ENCODE measurements at places on chromosomes 3 and 15.

GRCh38 chr3:181717549-181718171, 5.9 kb downstream of the SOX2 start:
- no peak for DNase-seq

DNA sequence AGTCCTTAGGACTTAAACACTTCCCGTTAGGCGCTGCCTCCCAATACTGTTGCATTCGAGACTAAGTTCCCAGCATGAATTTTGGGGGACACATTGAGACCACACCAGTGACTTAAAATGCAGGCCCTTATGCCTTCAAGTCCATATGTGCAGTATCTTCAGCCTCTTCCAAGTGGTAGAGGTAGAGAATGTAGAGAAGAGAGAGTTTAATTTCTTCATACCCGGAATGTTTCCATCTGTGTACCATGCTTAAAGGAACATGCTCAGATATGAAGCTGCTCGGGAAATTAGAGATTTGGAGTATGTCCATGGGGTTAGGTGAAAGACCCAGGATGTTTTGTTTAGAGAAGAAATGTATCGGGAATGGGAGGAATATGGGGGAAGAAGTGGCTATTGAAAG, 12.6 kb downstream of the DUT start:
- no peak for DNase-seq

DNA sequence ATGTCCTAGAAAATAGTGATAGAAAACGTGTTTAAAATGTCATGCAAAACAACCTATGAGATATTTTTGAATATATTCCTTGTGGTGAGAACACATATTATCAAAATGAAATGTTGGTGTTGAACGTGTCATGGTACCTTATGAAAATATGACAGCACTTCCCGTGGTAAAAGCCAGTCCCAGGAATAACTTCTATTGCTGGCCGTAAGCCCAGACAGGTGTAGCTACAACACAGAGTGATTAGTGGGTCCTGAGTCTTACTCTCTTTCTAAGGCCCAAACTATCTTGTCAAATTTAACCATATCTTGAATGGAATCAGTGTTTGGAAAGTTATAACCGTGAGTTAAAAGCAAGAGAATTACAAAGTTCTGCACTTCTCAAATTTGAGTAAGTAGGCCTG, 24.1 kb downstream of the RARB start:
- DNase-seq, result no peak

- DNase-seq, result no peak
Measured at GRCh38 chr15:98954411-98954810, 53.2 kb downstream of the PGPEP1L start.

- DNase-seq, result no peak
Measured at GRCh38 chr15:67329984-67330733, 75.6 kb downstream of the IQCH start.

DNA sequence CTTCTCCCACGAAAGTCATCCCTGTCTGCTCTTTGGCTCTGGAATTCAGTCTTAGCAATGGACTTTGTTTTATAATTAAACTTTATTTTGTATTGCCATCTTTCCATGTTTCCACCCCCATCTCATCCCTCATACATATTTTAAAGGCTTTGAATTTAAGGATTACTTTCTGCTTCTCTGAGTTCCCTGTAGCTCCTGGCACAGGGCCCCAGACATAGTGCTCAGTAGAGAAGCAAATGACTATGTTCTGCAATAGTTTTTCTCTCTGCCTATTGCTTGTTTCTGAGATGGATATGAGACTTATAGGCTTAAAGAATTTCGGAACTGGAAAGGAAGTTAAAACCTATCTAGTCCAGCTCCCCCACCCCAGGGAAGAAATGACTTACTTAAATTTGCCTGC, 197.0 kb downstream of the LPP start:
- no peak for DNase-seq

DNA sequence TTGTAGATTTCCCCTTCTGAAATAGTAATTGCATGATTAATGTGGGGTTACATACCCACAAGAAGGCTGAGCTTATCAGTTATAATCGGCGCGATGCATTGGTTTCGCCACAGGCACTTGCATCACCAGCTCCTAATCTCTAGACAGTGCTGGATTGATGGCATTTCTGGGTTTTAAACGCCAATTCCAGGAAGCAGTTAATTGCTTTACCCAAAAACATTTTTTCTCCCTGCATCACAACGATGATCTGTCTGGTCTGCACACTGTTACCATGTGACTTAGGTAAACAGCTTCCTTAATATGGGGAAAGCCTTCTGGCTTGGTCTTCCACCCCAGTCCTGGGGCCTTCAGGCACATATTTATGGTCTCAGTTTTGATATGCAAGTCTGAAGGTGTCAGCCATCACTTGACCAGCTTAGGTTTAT, 70.0 kb upstream of the HEG1 start:
- peak; percentile 78 for DNase-seq

DNA sequence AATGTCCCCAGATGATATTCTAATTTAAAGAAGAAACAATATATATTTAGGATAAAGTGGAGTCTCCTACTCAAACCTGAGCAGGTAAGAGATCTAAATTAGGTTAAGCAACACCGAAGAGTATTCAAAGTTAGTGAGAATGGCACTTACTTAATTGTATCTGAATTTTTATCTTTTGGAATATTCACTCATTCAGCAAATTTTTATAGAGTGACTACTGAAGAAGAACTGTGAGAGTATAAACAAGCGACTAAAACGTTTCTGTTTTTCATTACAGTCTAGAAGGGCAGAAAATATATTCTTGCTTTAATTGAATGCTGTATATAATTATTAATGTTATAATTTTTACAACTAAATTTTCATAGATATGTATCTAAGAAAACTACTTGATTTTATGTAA, 567.7 kb upstream of the TBL1XR1 start:
- DNase-seq, result no peak

- DNase-seq, result no peak
Measured at GRCh38 chr15:23497710-23498111, 50.7 kb upstream of the GOLGA6L2 start.

DNA sequence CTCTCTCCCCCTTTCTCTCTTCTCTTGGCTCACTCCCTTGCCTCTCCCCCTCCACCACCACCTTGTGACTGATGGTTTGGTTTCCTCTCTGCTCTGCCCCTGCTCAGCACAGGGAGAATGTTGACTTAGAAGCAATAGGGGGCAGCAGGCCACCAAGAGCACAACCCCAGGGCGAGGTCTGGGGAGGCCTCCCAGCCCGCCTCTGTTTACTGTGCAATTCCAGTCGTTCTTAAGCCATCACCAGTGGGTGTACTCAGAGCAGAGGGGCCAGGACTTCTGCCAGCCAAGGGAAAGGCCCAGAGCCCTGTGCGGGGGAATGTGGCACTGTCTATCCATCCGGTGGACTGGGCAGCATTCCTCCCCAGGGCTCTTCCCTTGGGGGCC, 5.7 kb upstream of the APEH start:
- no peak for DNase-seq

GRCh38 chr3:27789420-27789819, 67.3 kb upstream of the EOMES start:
- no peak for DNase-seq

- DNase-seq, result peak; percentile 70
Measured at GRCh38 chr3:69088063-69088462, 3.3 kb downstream of the ARL6IP5 start.

- DNase-seq, result no peak
Measured at GRCh38 chr3:189167027-189167766, 4.6 kb upstream of the TPRG1 start.

DNA sequence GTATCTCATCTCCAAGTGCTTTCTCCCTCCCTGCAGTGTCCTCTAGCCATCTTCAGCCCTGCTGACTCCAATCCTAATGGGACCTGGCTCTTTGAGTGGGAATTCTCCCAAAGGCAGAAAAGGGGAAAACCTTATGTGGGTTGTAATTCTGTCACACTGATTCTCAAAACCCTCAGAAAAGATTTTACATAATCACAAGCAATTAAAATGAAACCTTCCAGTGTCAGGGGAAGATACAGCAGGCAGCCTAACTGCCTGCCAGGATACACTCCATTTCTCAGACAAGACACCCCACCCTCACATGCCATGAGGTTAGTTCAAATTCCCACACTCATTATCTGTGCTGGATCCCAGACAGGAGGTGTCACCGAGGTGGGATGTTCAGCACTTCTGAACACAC, 121.4 kb downstream of the RFTN1 start:
- no peak for DNase-seq

GRCh38 chr3:9123840-9124239, 125.6 kb downstream of the SRGAP3 start:
- no peak for DNase-seq

GRCh38 chr3:156820692-156821080, 5.5 kb upstream of the LEKR1 start:
- no peak for DNase-seq

DNA sequence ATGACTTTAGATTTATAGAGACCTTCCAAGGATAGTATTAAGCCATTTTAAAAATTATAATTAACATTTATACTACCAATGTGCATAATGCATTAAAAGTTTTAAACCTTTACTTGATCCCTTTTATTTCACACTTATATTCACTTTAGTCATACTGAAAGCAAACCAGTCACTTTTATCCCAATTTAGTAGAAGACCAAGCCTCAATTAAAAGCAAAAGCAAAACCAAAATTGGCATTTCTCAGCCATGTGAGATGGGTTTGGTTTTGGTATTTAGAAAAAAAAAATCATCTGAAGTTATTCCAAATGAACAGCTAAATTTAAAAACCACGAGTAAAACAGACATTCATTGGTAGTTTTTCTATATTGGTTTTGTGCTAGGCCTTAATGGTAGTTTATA, 249.4 kb downstream of the LPP start:
- DNase-seq, result no peak

- DNase-seq, result no peak
Measured at GRCh38 chr3:50095352-50095998, 6.8 kb downstream of the RBM5 start.

GRCh38 chr3:168123201-168124176, 27.8 kb upstream of the GOLIM4 start:
- DNase-seq, result no peak

DNA sequence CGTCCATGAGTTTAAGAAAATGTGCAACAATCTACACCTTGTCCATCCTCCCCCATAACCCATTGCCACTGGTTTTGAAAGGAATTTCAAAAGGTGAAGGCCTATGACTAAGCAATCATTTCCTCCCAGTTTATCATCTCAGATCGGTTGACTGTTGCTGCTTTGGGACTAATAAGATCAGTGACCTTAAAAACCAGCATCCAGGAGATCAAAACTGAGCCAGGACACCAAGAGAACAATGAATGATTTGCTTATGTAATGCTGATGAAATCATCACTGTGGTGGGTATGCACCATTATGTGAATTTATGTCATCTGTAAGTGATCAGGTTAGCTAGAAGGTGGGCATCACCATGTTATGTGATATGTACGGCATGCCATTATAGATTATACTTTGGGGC, 195.5 kb downstream of the SSR3 start:
- DNase-seq, result no peak

Data from activated CD4-positive, alpha-beta T cell treated with anti-CD3 and anti-CD28 coated beads, Interleukin-2, amount 10 ng/mL, durations not matched to agents 24 days and 14 days (primary cell).